ENCODE measurements at places on chromosomes 4 and X.

GRCh38 chr4:93710101-93710846 lies 118.3 kb upstream of the ATOH1 start:
- DNase-seq = no peak

- DNase-seq = no peak
These were observed 40.1 kb downstream of the FAM241A start for GRCh38 chr4:112185334-112185733.

GRCh38 chr4:6104541-6105130 lies 86.4 kb upstream of the C4orf50 start:
- no peak for DNase-seq

GRCh38 chr4:120009731-120010130 lies 56.9 kb downstream of the MAD2L1 start:
- DNase-seq = no peak

GRCh38 chrX:77076896-77077295 lies 370.3 kb upstream of the FGF16 start:
- DNase-seq = no peak

All from CD4-positive, alpha-beta T cell treated with Interleukin-21 for 1 hour (primary cell).